ENCODE measurements at places on chromosomes 16 and 17. TPM values are rescaled to one million over a fixed set of nuclear protein-coding genes. Genes with fewer than 3 reads are reported as not detected.

- no peak for DNase-seq
- H3K4me1 ChIP-seq, result no peaks in the 10 kb centered on the region
- no peaks in the 10 kb centered on the region for H3K36me3 ChIP-seq
- H3K4me3 ChIP-seq, result no peak overlapping the region
- no peak overlapping the region for H3K27ac ChIP-seq
Measured at GRCh38 chr16:86270696-86271095, 239.6 kb upstream of the FOXF1 start.

Gene CES4A
- 13.3 TPM for total RNA-seq

GRCh38 chr17:49632201-49632600, 45.7 kb downstream of the SPOP start:
- DNase-seq, result no peak
- peak overlapping the region; percentile 27 for H3K27ac ChIP-seq
- H3K4me3 ChIP-seq, result no peak overlapping the region

Gene SLFN13
- 25.7 TPM for total RNA-seq

Gene SLC12A3
- total RNA-seq, result not detected

Gene IQCK
- 7.6 TPM for total RNA-seq

DNA sequence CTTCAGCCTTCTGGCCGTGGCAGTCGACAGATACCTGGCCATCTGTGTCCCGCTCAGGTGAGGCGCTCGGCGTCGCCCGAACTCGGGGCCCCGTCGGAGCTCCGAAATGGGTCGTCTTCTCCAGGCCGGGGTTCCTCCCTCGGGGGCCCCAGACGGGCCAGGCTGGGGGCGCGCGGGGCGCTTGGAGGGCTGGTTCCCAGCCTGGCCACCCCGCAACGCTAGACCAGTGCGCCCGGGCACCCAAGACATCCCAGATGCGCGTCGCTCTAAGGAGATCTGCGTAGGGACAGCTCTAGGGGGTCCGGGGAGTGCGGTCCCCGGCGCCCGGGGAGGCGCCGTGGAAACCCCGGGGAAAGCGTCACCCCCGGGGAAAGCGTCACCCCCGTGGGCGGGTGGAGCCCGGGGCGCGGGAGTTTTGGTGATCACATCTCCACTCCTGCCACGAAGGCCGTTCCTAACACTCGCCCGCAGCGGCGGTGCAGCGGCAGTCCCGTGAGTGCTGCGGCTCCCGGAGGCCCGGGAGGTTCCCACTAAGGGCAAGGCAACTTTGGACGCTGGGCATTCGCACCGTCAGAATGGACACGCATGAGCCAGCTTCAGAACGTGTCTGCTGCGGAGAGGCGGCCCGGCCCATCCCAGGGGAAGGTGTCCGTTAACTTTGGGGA, 729 bp downstream of the ADORA2B start:
- peak; percentile 79 for DNase-seq
- H3K27ac ChIP-seq, result peak overlapping the region; percentile 55
- H3K27me3 ChIP-seq, result no peaks in the 10 kb centered on the region
- no peaks in the 10 kb centered on the region for H3K36me3 ChIP-seq
